ENCODE measurements at places on chromosomes 1 and 21. TPM values are rescaled to one million over a fixed set of nuclear protein-coding genes. Genes with fewer than 3 reads are reported as not detected.
A peak's percentile ranks its signal among the peaks of the same experiment; 100 is the strongest.

Gene KRTAP11-1
- not detected for total RNA-seq

Gene SLFNL1
- 0.35 TPM for total RNA-seq

Gene SPRR1B
- not detected for total RNA-seq

Gene S100A16
- total RNA-seq: 84.0 TPM

Gene TMEM61
- 2.5 TPM for total RNA-seq

Gene PIGR
- 0.16 TPM for total RNA-seq

Gene PLCH2
- total RNA-seq: under 0.01 TPM

Gene METTL13
- total RNA-seq: 14.1 TPM

Gene FMO4
- total RNA-seq: 0.54 TPM

Gene ESRRG
- 6.8 TPM for total RNA-seq

Gene TNFAIP8L2
- 4.0 TPM for total RNA-seq

Gene RCAN3
- total RNA-seq: 12.2 TPM

GRCh38 chr1:119366424-119366823 is 2.2 kb upstream of the HAO2 start:
- no peak overlapping the region for H3K4me3 ChIP-seq
- H3K27me3 ChIP-seq: no peaks in the 10 kb centered on the region
- no peak for ATAC-seq
- H3K27ac ChIP-seq: no peak overlapping the region
- H3K36me3 ChIP-seq: no peaks in the 10 kb centered on the region

DNA sequence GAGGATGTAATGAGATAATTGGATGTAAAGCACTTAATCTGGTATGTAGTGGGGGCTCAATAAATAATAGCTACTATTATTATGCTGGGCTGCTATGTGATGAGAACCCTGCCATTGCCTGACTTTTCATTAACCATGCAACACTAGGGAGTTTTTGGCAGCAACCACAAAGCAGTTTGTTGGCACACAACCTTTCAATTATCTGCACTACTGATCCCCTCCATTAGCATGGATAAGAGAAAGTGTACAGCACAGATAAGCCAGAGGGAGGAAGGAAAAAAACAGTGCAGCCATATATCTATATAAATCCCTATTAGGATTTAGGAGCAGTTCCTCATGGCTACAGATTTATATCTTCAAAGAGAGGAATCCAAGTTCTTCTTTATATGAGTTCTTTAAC is 498.5 kb downstream of the NUF2 start:
- no peak for ATAC-seq
- H3K27me3 ChIP-seq: no peaks in the 10 kb centered on the region
- H3K4me1 ChIP-seq: no peaks in the 10 kb centered on the region
- H3K36me3 ChIP-seq: no peaks in the 10 kb centered on the region

GRCh38 chr1:234040446-234041317 is 136.2 kb downstream of the SLC35F3 start:
- H3K27ac ChIP-seq: no peak overlapping the region
- H3K4me3 ChIP-seq: no peak overlapping the region
- H3K27me3 ChIP-seq: peaks cover 10% of the 10 kb centered on the region
- no peaks in the 10 kb centered on the region for H3K36me3 ChIP-seq
- ATAC-seq: no peak

- H3K4me3 ChIP-seq: no peak overlapping the region
- H3K27ac ChIP-seq: no peak overlapping the region
- no peaks in the 10 kb centered on the region for H3K27me3 ChIP-seq
- H3K36me3 ChIP-seq: no peaks in the 10 kb centered on the region
- no peak for ATAC-seq
Observed at GRCh38 chr1:232528472-232529089, 101.4 kb downstream of the SIPA1L2 start.

GRCh38 chr1:5570931-5571330 is 421.3 kb downstream of the NPHP4 start:
- no peaks in the 10 kb centered on the region for H3K36me3 ChIP-seq
- no peak overlapping the region for H3K4me3 ChIP-seq
- no peak for ATAC-seq

- H3K36me3 ChIP-seq: no peaks in the 10 kb centered on the region
- H3K27me3 ChIP-seq: no peaks in the 10 kb centered on the region
- no peak for ATAC-seq
Observed at GRCh38 chr21:41054018-41054578, 113.9 kb upstream of the BACE2 start.

- no peaks in the 10 kb centered on the region for H3K36me3 ChIP-seq
- H3K4me3 ChIP-seq: no peak overlapping the region
- no peaks in the 10 kb centered on the region for H3K4me1 ChIP-seq
Observed at GRCh38 chr1:14441302-14441741, 157.2 kb upstream of the KAZN start.

DNA sequence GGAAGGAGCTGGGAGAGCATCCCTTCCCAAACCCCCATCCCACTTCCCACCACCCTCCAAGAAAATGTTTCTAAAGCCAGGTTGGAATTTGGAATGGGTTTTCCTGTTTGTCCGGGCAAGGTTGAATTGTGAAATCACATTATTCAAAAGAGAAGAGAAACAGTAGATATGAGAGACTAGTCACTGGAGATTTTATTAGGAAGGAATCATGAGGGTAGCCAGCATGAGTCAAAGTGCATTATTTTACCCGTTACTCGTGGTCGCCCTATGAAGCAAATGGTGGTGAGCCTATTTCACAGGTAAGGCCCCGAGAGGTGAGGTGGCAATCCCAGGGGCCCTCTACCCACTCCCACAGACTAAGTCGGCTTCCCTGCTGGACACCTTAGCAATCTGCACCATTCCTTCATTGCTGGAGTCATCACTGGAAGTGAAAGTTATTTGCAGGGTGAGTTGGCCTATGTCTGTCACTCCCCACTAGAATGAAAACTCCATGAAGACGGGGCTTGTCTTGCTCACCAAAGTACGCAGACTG is 52.8 kb downstream of the TOMM20 start:
- H3K36me3 ChIP-seq: no peaks in the 10 kb centered on the region
- H3K27ac ChIP-seq: peak overlapping the region; percentile 83
- H3K4me3 ChIP-seq: no peak overlapping the region
- no peaks in the 10 kb centered on the region for H3K27me3 ChIP-seq
- peak; percentile 24 for ATAC-seq

DNA sequence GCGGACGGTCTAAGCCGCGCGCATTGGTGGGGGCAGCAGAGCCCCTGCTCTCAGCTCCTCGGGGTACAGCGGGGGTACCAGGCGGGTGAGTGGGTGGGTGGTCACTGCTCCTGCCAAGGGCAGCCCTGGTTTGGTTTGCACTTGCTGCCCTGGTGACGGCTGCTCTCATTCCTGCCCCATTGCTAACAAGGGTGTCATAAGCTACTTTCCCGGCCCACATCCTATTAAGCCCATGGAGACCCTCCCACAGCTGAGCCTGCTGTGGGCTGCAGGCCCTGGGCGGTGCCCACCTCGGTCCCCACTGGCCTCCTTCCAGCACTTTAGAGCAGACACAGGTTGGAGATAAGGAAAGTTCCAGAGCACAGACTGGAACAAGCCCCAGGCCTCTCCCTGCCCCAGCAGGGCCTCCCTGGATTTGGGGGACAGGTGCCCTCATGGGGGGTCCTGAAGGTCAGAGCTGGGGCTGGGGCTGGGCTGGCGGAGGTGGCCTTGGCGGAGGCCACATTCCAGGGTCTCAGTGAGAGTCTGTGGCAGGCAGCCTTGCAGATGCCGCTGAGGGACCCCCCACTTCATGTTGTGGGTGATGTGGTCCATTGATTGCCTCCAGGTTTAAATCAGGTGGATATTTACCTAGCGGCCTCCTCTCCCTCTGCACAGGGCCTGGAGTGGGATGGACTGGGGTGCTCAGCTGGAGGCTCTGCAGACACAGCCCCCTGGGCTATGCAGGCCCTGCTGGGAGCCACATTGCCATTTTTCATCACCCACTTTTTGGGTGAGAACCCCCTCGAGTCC is 27.0 kb downstream of the COL18A1 start:
- H3K36me3 ChIP-seq: no peaks in the 10 kb centered on the region
- H3K27ac ChIP-seq: peak overlapping the region; percentile 45
- H3K4me1 ChIP-seq: no peaks in the 10 kb centered on the region

DNA sequence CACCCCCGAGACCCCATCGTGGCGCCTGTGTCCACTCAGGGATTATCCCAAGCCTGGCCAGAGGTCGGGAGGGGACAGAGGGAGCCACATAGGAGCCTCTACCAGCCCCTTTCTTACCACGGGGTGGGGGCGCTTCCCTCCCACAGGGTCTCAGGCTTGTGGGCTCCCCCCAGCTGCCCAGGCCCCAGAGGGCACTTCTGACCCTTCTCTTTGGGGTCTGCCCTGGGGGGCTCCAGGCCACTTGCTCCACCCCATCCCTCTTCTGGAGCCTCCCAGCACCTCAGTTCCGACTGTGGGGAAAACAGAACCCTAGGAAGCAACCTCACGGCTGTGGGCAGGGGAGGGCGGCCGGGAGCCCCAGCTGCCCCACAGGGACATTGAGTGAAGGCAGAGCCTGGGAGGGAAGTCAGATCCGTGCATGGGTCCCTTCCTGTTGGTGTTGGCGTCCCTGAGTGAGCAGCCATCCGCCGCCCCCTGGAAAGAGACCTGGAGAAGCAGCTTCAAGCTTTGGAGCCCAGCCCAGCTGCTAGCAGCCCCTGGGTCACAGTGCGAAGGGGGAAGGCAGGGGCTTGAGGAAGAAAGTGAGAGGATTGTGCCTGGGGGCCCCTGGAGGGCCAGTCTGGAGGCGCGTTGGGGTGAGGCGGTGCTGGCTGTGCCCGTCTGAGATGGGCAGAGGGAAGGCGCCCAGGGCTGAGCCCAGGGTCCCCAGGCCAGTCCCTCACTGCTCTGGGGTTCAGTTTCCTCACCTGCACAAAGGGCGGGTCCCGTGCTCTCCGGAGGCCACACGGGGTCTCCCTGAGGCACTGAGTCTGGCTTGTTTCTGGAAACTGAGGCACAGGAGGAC is 22.1 kb downstream of the RRP1 start:
- no peak for ATAC-seq
- peaks cover 24% of the 10 kb centered on the region for H3K4me1 ChIP-seq
- peak overlapping the region; percentile 18 for H3K4me3 ChIP-seq
- H3K36me3 ChIP-seq: peaks cover 5% of the 10 kb centered on the region
- H3K27ac ChIP-seq: no peak overlapping the region

DNA sequence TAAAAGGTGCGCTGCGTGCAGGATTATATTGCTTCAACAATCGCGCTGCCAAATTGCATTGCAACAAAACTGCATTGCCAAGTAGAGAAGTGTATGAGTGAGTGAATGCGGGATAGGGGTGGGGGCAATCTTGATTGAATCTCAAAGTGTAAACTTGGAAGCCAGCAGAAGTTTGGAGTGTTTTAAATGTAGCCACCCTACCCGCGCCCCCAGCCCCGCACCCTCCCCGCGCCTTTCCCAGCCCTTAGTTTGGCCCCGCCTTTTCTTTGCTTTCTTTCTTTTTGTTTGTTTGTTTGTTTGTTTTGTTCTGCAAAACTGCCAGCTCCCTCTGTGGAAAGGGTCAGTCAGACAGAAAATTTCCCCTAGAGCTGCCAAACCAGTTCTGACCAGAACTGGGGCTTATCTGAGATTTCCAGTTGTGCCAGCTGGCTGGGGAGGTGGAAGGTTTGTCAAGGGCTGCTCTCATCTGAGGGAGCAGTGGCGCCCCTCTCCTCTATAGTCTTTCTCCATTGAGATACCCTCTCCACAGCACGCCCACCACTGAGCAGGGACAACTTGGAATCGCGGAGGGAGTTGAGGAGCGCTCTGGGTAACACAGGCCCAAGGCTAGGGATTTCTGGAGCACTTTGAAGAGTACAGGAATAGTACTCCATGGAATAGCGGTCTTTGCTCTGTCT is 666 bp upstream of the BEND5 start:
- peak overlapping the region; percentile 87 for H3K4me3 ChIP-seq
- peaks cover 47% of the 10 kb centered on the region for H3K4me1 ChIP-seq
- H3K27me3 ChIP-seq: no peaks in the 10 kb centered on the region
- ATAC-seq: no peak

DNA sequence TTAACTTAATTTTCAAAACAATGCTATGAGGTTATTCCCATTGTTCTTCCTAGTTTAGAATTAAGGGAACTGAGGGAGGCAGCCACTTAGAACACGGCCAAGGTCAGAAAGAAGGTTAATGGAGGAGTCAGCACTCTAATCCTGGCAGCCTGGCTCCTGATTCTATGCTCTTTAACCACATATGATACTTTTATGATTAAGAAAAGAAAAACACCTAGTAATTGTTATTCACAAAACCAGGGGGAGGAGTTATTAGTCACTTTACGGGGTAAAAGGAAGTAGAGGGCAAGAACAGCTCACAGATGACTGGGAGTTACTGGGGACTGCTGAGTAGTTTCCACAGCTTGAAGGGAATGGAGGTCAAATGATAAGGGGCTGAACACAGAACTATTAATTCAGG is 38.6 kb downstream of the GADD45A start:
- H3K27me3 ChIP-seq: no peaks in the 10 kb centered on the region
- no peaks in the 10 kb centered on the region for H3K36me3 ChIP-seq
- H3K27ac ChIP-seq: no peak overlapping the region
- peak; percentile 37 for ATAC-seq
- peaks cover 21% of the 10 kb centered on the region for H3K4me1 ChIP-seq

- H3K27ac ChIP-seq: peak overlapping the region; percentile 14
- no peaks in the 10 kb centered on the region for H3K27me3 ChIP-seq
- H3K36me3 ChIP-seq: no peaks in the 10 kb centered on the region
Observed at GRCh38 chr1:184911103-184911745, 63.1 kb downstream of the NIBAN1 start.

DNA sequence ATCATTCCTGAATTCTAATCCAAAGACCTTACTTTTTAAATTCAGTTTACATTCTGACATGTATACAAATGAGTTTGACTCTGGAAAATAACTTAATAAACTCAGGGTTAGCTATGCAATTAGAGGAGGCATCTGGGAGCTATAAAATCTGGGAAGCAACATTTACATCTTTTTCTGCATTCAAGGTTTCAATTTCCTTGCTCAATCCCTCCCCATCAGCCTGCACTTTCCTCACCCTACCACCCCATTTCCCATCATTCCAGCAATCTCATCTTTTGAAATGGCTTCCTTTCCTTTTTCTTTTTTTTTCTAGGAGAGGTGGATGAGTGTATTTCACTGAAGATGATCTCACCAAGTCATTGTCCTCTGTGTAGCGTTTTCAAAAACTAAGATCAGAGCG is 65.3 kb upstream of the BEND5 start:
- H3K36me3 ChIP-seq: no peaks in the 10 kb centered on the region
- no peaks in the 10 kb centered on the region for H3K4me1 ChIP-seq
- H3K27ac ChIP-seq: no peak overlapping the region
- H3K4me3 ChIP-seq: no peak overlapping the region
- H3K27me3 ChIP-seq: no peaks in the 10 kb centered on the region

- no peak overlapping the region for H3K27ac ChIP-seq
- no peak for ATAC-seq
- H3K4me1 ChIP-seq: peaks cover 3% of the 10 kb centered on the region
- peaks cover 17% of the 10 kb centered on the region for H3K27me3 ChIP-seq
Observed at GRCh38 chr1:154743526-154744036, 126.5 kb downstream of the KCNN3 start.
